ENCODE measurements at places on chromosomes 4 and X. TPM values are rescaled to one million over a fixed set of nuclear protein-coding genes. Genes with fewer than 3 reads are reported as not detected.

Gene GYPB
- total RNA-seq, result not detected

Gene MED12
- 68.5 TPM for total RNA-seq

Gene MAGEB2
- total RNA-seq, result not detected

Gene CT47B1
- total RNA-seq, result not detected
